ENCODE measurements at places on chromosomes 5 and 9. TPM values are rescaled to one million over a fixed set of nuclear protein-coding genes. Genes with fewer than 3 reads are reported as not detected.

PAPPA gene
- 2.6 TPM for polyA plus RNA-seq

GPR21 gene
- not detected for polyA plus RNA-seq

GRCh38 chr5:169280286-169280685 is 20.7 kb downstream of the SLIT3 start:
- no peak for DNase-seq

GRCh38 chr9:126614455-126615244 is 922 bp downstream of the LMX1B start:
- DNase-seq: no peak

- no peak for DNase-seq
Observed at GRCh38 chr5:141743866-141744272, 61.8 kb upstream of the ARAP3 start.

DNA sequence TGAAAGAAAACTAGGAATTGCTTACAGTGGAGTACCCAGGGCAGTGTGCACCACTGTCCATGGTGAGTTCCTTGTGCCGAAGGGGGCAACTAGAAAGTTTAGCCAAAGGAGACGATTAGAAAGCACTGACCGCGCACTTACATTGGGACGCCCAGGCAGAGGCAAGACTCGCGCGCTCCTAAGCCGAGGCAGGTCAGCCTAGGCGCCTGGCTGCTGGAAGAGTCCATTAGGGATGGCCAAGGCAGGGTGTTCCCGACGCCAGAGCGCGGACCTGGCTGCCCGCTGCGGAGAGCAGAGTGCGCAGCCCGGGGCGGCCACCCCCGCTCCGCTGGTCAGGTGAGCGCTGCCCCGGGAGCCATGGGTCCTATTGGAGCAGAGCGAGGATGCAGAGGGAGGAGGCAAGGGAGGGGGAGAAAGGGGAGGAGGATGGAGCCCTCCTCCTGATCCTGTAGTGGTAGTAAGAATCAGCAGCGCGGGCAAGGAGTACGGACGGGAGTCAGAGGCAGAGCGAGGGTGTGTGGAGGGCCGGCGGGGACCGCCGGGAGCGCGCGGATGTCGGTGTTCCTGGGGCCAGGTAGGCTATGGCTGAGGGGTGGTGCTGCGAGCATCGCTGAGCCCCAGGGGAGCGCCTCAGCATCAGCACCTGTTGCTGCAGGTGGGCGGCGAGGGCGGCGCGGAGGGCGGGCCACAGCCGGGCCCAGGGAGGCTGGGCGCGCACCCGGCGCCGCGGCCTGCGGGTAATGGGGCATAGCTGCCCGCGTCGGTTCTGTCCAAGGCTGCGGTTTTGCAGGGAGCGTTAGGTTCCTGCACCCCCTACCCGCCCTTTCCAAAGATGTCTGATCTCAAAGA is at the start of gene ADGRV1:
Gene ADGRV1, plus strand, starts transcription at position 454 of the 849 bp plus-strand sequence. Its CDS starts 99 bp downstream, at position 553.
- DNase-seq: peak; percentile 77

- no peak for DNase-seq
Observed at GRCh38 chr5:133222979-133223378, 171.2 kb downstream of the HSPA4 start.

GRCh38 chr5:169430671-169431070 is 129.7 kb upstream of the SLIT3 start:
- DNase-seq: no peak

DNA sequence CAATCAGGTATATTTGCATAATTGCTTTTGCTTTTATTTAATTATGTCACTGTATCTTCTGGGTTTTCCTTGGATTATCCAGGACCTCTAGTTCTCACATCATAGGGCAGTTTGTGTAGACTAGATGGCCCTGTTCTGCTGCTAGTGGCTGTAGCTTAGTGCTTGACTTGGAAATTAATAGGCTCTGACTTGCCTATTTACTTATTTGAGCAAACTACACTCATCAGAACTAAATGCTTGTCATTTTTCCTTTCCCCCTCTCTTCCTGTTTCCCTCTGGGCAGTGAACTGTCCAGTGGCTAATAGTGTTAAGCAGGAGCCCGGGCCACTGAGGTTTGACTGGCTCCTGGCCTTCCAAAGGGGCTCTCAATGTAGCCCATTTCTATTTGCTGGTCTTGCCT is 135.7 kb downstream of the MAN2A1 start:
- DNase-seq: no peak

DNA sequence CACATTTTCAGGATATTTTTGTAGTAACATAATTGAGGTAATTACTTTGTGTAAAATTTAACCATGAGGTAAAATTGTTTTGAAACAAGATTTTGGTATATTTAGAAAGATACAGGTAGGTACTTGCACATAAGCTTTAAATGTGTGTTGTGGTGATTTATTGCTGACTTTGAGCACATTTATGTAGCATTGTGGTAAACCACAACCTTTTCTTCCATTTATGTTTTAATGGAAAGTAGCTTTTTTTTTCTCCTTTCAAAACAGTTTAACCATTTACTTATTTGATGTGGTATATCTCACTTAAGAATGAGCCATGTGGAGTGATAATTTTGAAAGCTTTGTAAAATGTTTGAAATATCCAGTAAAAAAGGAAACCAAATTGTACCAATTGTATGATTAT is 35.6 kb downstream of the FCHO2 start:
- no peak for DNase-seq

All from stomach (tissue), 19 donors.